Right cardiac atrium (tissue), 5 donors: ENCODE measurements at places on chromosomes 16 and 17. TPM values are rescaled to one million over a fixed set of nuclear protein-coding genes. Genes with fewer than 3 reads are reported as not detected.

DNA sequence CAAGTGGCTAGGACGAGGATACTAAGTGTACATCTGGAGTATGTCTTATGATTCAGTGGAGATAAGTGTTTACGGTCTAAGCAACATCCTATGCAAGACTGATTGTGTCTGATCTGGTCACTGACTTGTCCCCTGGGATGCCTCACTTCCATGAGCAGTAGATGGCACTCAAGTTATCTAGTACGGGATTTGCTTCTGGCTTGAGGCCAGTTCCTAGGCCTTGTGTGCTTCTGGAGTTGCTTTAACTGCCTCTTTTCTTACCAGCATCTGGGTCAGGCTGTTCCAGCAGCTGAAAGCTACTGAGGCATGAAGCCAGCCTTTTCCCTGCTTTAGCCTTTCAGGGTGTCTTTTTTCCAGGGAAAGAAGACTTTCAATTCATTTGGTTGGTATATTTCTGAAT is 23.0 kb downstream of the SUPT6H start:
- DNase-seq = no peak

GRCh38 chr16:77782694-77783093 is 5.7 kb upstream of the VAT1L start:
- DNase-seq = no peak

DNA sequence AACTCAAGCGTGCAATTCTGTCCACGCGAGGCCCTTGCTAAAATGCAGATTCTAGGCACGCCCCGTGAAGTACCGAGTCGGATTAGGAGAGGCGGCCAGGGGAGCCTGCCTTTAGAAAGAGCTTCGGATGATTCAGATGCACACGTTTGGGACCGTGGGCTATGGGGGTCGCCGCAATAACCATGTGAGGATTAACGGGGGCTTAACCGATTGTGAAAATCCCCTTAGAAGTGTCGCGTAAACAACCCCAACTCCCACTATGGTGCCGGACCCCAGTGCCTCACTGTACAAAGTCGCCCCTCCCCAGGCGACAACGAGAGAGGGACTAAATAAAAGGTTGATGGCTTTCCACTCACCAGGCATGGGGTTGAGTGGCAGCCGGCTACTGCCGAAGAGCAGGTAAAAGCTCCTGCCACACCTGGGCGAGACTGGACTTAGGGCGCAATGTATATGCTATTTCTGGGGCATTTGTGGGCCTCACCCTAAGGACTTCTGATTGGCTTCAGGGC is 635 bp upstream of the SP2 start:
- peak; percentile 34 for DNase-seq

DNA sequence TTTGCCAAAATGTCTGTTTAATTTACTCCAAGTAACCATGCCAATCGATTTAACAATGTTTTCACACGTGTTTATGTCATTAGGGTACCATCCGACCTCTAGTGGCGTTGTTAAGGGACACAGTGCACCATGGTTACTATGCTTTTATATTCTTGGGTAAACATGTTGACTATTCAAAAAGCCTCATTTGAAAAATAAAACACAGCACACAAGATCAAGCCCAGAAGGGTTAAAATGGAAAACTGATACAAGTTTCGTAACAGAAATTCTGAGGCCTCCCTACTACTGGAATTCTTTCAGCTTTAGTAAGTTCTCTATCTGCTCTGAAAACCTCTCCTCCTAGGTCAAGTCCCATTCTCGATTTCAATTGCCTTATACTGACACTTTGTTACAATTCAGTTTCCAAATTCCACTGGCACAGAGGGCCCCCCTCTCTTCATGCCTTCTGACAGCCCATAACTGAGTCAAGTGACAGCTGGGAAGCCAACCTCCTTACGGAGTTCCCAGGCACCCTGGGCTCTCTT is 2.1 kb downstream of the CFAP20 start:
- no peak for DNase-seq

DNA sequence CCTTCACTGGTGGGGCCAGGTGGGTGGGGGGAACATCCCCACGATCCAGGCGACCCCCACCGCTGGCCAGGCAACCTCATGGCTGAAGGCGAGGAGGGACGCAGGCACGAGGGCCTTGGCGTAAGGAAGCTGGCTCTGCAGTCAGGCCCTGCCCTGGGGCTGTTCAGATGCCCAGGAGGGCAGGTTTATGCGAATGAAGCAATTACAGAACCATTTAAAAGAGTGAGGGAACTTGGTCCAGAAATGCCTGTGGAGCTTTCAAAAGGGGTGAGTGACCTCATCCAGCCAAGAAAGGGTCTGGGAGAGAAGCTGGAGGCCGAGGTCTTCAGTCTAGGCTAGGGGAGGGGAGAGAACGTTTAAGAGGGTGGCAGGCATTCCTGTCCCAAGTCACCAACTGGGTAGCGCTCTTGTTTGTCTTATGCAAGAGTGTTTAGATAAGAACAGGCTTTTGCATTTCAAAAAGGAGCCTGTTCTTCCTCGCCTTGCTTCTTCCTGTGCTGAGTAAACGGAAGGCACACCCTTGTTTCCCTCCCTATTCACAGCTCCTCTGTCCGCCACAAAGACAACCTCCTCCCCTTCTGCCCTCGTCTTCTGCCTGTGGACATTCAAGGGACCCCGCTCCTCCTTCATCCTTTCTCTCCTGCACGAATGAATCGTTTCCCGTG is 183.5 kb upstream of the SDK2 start:
- no peak for DNase-seq

DNA sequence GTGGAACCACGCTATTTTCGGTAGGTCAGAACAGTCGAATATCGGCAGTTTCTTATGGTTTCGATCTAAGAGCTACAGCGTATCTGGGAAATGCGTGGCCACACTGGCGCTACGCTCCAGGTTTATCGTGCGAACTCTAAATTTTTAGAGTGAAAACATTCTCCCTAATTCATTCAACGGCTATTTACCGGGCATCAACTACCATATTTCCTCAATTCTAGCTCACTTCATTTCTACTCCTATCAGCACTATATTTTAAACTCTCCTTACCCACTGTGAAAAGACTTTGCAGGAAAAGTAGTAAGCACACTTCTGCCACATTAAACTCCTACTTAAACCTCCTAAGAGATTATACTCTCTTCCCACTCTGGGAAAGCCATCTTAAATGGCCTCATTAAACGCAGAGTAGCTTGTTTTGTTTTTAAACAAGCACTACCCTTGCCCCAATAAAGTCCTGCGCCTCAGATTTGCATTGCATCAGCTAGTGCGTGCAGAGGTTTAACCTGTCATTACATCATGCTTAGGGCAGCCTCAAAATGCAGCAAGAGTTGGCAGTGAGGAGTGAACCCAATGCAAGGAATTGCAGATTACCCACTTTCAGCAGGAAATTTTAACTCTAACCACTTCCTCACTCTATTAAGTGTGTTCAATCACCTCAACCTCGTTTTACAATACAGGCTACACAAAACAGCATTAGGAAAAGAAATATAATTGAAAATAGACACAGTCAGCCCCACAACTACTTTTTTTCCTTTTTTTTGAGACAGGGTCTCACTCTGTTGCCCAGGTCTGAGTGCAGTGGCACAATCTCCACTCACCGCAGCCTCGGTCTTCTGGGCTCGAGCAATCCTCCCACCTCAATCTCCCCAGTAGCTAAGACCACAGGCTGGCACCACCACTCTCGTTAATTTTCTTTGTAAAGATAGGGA is 18.8 kb downstream of the SIAH1 start:
- no peak for DNase-seq

The ANKFN1 gene
- total RNA-seq = not detected

The KRTAP2-3 gene
- not detected for total RNA-seq

The SCARF1 gene
- total RNA-seq = 15.3 TPM

The TMC7 gene
- 0.44 TPM for total RNA-seq
